RPMI7951 (cell line): ENCODE measurements at places on chromosomes 12 and 14. TPM values are rescaled to one million over a fixed set of nuclear protein-coding genes. Genes with fewer than 3 reads are reported as not detected.

DNA sequence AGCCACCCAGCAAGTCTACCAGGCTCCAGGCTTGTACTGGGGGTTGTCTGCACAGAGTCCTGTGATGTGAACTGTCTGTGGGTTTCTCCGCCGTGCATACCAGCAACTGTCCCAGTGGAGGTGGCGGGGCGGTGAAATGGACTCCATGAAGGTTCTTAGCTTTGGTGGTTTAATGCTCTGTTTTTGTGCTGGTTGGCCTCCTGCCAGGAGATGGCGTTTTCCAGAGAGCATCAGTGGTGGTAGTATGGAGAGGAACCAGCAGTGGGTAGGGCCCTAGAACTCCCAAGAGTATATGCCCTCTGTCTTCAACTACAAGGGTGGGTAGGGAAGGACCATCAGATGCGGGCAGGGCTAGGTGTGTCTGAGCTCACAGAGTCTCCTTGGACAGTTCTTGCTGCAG, 303.8 kb downstream of the TMEM121 start:
- no peak for DNase-seq

DNA sequence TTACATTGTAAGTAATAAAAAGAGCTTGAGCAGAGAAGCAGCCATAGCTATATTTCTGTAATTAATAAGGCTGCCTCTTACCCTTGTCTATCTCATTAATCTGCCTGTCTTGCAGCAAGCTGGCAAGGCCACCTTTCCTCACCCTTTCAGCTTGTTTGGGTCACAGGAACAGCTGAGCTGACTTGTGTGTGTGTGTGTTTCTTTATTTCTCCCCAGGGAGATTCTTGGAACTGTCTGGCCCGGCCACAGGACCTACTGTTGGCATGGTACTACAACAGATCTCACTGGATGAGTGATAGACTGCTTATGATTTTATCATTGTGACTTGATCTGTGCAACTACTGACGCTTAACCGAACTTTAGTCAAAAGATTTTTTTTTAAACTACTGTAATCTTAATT, 213.7 kb downstream of the SLC2A13 start:
- DNase-seq = no peak

GRCh38 chr12:24631676-24632426, 317.1 kb downstream of the BCAT1 start:
- no peak for DNase-seq

DNA sequence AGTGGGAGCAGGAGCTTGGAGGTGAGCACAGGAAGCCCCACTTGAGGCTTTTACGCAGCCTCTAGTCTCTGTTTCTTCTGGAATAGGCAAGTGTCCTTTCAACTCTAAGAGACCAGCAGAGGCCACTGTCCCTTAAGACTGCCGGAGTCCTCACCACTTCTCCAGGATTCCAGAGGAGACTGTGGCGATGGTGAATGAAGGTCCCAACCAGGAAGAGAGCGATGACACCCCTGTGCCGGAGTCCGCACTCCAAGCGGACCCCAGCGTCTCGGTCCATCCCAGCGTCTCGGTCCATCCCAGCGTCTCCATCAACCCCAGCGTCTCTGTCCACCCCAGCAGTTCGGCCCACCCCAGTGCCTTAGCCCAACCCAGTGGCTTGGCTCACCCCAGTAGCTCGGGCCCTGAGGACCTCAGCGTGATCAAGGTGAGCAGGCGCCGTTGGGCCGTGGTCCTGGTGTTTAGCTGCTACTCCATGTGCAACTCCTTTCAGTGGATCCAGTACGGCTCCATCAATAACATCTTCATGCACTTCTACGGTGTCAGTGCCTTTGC, 442 bp downstream of the FLVCR2 start:
- DNase-seq = peak; percentile 65

- peak; percentile 89 for DNase-seq
These were observed 23.1 kb downstream of the LLPH start for GRCh38 chr12:66107451-66107915.

GRCh38 chr14:22580625-22581024, 8.4 kb downstream of the DAD1 start:
- DNase-seq = no peak

DNA sequence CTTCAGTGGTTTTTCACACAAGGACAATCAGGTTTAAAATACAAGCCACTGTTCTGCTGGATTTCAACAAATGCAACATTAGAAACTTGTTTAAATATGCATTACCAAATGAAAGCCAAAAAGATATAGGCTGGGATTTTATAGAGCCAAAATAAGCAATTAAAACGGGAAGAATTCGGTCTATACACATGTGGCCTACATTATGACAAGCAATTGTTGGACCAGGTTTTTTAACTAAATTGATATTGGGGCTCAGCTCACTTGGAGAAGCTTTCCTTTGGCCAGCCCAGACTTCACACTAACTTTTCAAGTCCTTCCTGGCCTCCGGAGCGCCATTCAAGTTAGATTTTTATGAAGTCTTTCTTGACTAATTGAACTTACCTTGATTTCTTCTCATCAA, 16.9 kb upstream of the PDE3A start:
- no peak for DNase-seq

DNA sequence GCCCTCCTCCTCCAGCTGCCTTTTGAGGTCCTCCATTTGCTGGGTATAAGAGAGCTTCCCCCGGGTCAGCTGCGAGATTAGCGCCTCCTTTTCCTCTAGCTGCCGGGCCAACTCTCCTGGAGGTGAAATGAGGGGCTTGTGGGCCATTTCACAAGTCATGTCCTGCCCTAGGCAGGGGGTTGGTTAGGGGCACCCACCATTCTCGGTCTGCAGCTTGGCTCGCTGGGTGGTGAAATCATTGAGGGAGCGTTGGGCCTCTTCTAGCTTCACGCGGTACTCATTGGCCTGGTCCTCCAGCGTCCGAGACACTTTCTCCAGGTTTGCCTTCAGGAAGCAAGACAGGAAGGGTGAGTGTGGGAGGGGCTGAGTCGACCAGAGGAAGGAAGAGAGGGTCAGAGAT, 12.6 kb downstream of the CMTM5 start:
- no peak for DNase-seq

DNA sequence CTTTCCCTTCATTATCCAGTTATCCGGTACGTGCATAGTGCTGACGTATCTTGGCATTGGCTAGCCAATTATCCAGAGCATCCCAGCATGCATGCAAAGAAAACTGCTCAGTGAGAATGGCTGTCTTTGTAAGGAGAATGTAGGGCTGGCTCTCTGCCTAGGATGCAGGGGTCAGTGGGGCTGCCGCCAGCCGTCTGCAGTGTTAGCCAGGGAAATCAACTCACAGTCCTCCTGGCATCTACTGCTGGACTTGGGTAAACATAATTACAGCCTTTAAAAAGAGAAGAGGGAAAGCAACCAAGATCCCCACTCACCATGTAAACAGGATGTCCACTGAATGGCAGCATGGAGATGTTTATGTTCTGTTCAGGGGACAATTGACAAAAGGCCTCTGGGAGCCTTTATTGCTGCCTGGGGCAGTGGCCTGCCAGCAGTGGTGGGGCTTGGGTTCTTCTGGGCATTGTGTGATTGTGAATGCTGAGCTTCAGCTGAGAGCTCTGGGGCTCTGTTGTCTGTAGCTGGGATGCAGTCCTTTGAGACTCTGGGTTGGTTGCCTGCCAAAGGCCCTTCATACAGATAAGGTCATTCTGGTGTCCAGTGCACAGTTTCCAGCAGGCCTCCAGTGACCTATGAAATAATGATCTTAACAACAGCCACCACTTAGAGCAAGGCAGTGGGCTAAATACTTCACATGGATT, 121.8 kb downstream of the TBC1D30 start:
- DNase-seq = peak; percentile 57

GRCh38 chr14:54088271-54088670, 131.6 kb upstream of the BMP4 start:
- DNase-seq = no peak

- DNase-seq = no peak
These were observed 876.2 kb downstream of the C12orf50 start for GRCh38 chr12:87152841-87153528.

DNA sequence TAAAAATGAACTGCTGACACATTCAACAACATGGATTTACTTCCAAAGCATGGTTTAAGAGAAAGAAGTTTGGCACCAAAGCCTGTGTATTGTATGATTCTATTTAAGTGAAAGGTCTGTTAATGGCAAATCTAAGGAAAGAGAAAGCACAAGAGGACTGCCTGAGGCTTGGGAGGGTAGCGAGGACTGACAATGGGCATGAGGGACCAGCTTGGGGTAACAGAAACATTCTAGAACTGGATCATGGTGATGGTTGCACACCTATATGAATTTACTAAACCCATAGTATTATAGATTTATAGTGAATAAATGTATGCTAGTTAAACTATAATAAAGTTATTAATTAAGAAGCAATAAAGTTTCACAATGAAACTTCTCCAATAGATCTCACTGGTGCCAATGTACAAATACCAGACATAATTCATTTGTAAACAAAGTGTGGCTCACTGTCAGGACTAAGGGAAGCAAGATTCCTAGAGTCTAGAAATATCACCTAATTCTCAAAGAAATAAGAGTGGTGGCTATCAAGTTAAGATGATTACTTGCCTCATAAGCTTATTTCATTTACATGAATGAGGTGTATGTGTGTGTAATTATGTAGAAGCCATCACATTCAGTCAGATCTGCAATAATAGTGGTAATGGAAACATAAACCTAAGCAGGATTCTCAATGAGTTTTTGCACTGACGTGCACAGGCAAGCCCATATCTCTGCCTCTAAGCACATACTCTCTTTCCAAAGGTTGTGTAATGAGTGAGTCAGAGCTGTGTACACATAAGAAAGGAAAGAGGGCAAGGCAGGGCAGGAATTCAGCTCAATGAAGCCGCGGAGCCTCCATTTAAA, 353.4 kb downstream of the KCNH5 start:
- peak; percentile 76 for DNase-seq

GRCh38 chr12:126874427-126875026, 1392.4 kb upstream of the TMEM132C start:
- peak; percentile 54 for DNase-seq

SPIC gene
- total RNA-seq = not detected in 2 replicates

FAIM2 gene
- total RNA-seq = 0.98 and 1.2 TPM in 2 replicates

SDSL gene
- total RNA-seq = 5.5 and 5.6 TPM in 2 replicates

ZFYVE1 gene
- total RNA-seq = 7.3 and 8.1 TPM in 2 replicates

SLC10A1 gene
- total RNA-seq = not detected in 2 replicates

C12orf50 gene
- total RNA-seq = not detected in 2 replicates

LYZ gene
- total RNA-seq = 0.10 and 0.72 TPM in 2 replicates
